Skin of body (tissue), 3 donors: ENCODE measurements at places on chromosomes 4 and X. TPM values are rescaled to one million over a fixed set of nuclear protein-coding genes. Genes with fewer than 3 reads are reported as not detected.

- DNase-seq: no peak
Observed at GRCh38 chrX:132749406-132749805, 209.0 kb downstream of the HS6ST2 start.

GRCh38 chr4:171390626-171391025, 422.6 kb upstream of the GALNTL6 start:
- DNase-seq: peak; percentile 54

GRCh38 chr4:72975488-72975784, 94.1 kb downstream of the COX18 start:
- no peak for DNase-seq

DNA sequence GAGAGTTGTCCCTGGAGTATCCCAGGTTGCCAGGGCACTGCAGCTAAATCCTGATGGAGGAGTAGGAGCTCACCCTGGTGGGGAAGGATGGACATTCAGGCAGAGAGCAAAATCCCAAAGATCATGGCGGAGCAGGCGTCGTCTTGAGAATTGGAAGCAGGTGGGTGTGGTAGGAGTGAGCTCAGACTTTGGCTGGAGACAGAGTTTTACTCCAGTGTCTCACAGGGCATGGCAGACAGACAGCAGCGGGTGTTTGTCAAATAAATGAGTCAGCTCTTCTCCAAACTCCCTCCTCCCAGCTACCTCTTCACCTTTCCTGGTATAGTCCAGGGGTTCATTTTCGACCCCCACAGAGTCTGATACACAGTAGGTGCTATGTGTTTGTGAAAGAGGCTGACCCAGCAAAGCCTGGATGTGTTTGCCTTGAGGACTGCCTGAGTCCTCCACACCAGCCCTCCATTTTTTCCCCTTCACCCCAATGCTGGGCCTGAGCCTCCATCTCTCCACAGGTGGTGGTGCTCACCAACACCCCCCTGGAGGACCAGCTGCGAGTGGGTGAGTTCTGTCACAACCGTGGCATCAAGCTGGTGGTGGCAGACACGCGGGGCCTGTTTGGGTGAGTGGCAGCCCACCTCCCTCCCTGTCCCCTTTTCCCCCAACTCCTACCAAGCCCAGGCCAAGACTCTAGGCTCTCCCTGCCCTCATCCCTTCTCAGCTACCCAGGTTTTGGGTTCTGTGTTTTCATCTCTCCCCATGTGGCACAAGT, 6.9 kb downstream of the UBA1 start:
- DNase-seq: peak; percentile 53

DNA sequence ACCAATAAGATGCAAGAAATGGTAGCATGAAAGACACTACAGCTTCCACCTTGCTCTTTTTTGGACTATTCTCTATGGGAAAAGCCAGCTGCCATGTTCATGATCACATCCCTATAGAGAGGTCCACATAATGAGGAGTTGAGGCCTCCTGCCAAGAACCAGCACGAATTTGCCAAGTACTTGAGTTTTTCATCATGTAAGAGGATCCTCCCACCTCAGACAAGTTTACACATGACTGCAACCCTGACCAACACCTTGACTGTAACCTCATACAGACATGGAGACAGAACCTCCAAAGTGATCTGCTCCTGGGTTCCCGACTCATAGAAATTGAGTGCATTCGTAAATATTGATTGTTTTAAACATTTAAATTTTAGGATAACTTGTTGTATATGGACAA, 135.2 kb upstream of the TSPAN5 start:
- no peak for DNase-seq

GRCh38 chrX:70505451-70505841, 60.8 kb downstream of the DLG3 start:
- no peak for DNase-seq

GRCh38 chrX:87299563-87300160, 217.9 kb upstream of the KLHL4 start:
- no peak for DNase-seq

GRCh38 chrX:128436397-128437103, 384.3 kb upstream of the ACTRT1 start:
- no peak for DNase-seq

DNA sequence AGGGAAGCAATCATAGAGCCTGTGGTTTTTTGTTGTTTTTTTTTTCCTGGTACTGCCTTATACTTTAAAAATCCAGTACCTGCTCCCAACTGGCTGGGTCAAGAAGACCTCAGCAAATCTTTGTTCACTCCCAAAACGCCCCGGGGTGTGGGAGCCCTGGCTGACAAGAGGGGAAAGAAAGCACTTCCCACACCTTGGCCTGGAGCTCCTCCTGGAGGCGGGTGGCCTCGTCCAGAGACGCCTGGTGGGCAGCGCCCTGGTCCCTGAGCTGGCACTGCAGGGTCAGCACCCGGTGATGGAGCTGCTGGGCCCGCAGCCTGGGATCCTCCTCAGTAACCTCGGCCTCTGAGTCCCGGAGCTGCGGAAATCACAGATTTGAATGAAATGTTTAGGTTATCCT, 38.2 kb downstream of the C4orf50 start:
- no peak for DNase-seq

- DNase-seq: no peak
Observed at GRCh38 chr4:8528713-8529112, 51.5 kb upstream of the GPR78 start.

- no peak for DNase-seq
Observed at GRCh38 chr4:40825014-40825838, 75.5 kb downstream of the NSUN7 start.

- DNase-seq: no peak
Observed at GRCh38 chr4:138188406-138189084, 53.6 kb downstream of the SLC7A11 start.

DNA sequence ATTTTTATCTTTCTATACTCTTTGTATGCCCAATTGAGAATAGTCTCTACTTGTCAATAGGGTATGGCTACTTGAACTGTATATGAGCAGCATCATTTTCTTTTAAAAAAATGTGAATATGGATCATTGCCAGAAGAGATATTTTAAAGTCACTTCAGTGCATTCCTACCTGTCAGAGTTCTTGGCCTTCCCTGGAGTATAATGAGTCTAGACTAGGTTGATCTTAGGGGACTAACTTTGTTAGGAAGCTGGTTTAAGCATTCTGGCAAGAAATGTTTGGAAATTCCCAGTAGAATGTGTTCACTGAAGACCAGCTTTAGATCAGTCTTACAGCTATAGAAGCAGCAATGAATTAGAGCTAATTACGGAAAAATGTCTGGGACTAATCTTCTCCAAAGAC, 178.2 kb downstream of the FAT4 start:
- peak; percentile 26 for DNase-seq

DNA sequence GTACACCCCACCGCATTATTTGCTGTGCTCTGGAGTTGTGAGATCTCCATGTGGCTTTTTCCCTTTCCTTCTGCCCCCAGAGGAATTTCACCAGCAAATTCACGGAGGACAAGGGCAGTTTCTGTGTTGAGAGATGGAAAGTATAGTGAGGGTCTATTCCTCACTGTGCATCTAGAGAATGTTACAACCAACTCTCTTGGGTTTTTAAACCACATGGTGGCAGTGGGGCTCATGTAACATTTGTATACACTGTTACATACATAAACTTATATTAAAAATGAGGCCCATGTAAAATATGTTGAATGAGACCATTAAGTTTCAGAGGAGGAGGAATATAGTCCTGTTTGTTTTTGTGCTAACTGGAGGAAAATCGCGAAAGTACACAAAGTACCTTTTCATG, 909 bp upstream of the PRKG2 start:
- no peak for DNase-seq

DNA sequence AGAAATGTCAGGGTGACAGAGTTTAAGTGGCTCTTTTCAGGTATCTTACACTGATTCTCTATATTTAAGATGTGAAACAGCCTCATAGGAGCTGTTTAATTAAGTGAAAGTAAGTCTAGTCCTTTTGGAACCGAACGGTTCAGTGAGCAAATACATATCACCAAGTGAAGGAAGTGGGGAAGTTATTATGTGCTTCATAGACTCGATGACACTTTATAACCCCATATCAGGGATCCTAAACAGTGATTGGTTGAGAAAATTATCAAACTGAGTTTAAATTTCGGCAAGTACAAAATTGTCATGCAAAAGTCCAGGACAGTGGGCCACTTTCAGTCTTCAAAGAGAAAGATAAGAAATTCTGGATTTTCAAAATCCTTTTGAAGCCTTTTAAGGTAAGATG, at the start of gene DSPP:
Gene DSPP, plus strand, starts transcription at position 301 of the 400 bp plus-strand sequence. CDS start 2,380 bp downstream, outside the sequence.
- no peak for DNase-seq

DNA sequence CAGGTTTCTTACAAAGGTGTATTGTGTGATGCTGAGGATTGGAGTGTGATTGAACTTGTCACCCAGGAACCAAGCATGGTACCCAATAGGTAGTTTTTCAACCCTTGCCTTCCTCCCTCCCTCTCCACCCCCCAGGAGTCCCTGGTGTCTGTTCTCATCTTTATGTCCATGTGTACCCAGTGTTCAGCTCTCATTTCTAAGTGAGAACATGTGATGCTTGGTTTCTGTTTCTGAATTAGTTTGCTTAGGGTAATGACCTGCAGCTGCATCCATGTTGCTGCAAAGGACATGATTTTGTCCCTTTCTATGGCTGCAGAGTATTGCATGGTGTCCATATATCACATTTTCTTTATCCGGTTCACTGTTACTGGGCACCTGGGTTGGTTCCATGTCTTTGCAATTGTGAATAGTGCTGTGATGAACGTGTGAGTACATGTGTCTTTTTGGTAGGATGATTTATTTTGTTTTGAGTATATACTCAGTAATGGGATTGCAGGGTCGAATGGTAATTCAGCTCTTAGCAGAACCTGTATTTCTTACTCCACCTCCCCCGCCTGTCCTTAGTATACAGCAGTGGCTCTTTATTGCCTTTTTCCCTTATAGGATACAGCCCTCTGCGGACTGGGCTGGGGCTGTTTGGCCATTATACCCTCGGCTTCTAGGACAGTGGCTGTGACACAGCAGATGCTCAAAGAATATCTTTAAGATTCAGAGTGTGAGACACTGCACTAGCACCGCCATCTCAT, 145.4 kb downstream of the PTTG2 start:
- DNase-seq: no peak

DNA sequence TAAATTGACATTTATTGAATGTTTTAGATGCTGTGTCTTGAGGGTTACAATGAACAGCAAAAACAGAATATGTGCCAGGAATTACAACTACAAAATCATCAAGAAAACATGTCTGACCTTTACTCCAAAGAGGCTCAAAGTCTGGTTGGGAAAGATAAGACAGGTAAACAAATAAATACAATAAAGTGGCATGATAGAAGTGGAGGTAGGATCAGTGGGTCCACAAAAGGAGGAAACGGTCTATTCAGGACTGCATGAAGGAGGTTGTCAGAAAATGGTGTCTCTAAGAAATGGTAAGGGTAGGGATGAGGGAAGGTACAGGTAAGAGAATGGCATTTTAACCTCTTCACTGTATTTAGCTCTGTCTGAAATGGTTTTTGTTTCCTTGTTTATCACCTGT, 3.8 kb downstream of the ARHGEF38 start:
- no peak for DNase-seq

- DNase-seq: no peak
Observed at GRCh38 chr4:53654300-53654758, 63.0 kb upstream of the LNX1 start.

- DNase-seq: no peak
Observed at GRCh38 chr4:163991298-163991865, 496.9 kb downstream of the TMA16 start.

- DNase-seq: no peak
Observed at GRCh38 chrX:77788050-77788449, 2.0 kb upstream of the ATRX start.

GRCh38 chr4:1021386-1022050, 10.1 kb downstream of the FGFRL1 start:
- DNase-seq: no peak

GRCh38 chrX:155880586-155881157, 473 bp upstream of the VAMP7 start:
- no peak for DNase-seq

DNA sequence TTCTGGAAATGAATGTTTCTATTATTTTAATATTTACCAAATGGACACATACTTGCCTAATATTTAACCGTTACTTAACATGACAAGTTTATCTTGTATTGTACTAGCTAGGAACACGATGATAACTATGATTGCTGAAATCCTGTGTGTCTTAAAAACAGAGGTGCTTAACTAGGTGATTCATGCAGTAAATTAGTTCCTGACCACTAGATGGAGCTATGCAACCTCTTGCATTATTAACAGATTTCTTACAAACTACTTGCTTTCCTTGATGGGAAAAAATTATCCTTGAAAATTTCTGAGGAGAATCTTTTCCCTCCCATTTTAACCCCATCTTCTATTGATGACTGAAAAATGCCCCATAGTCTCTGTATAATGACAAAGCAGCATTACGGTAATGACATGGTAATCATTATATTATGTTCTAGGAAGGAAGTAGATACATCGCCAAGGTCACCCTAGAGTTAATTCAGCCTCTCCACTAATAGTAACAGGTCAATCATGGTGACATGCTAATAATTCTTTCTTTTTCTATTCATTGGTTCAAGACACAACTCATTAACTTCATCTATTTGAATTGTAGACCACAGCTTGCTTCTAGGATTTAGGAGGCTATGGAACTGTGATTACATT, 844.2 kb downstream of the RAPGEF2 start:
- DNase-seq: peak; percentile 50

DNA sequence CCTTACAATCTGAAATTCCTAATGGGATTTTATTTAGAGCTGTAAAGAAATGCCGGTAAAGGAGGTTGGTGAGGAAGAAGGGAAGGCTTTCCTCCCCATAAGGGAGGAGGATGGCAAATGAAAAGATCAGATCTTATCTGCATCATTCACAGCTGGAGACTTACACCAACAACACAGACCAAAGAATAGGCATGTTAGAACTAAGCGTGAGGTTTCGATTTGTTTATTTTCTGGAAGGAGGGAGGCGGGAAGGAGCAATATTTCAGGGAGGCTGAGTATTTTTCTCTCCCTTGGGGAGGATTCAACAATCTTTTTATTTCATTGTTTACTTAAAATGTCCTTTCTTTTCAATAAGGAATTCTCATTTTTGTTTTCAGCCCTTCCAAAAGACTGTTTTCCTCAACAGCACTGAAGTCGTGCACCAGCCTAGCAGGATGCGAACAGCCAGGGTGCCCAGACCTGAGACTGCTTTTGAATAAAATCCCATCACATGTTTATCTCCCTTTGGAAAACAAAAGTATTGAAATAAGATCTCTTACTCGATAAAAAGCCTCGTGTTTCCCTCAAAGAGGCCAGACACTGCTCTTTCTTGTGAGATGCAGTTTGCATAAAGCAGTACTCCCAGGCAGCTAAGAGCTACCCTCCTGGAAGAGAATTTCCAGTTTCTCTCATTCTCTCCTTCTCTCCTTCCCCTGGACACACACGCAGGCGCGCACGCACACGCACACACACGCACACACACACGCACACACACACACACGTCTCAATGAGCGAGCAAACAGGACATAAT, 236.1 kb downstream of the MGST2 start:
- peak; percentile 57 for DNase-seq

- DNase-seq: no peak
Observed at GRCh38 chrX:113058634-113059033, 218.0 kb upstream of the AMOT start.

GRCh38 chr4:173509036-173510001, 20.7 kb downstream of the HAND2 start:
- DNase-seq: peak; percentile 19

- no peak for DNase-seq
Observed at GRCh38 chr4:3192827-3193226, 56.1 kb upstream of the MSANTD1 start.

QRFPR gene
- total RNA-seq: 0.89 TPM

GLUD2 gene
- total RNA-seq: 3.3 TPM

CFAP47 gene
- total RNA-seq: 0.10 TPM

CLDN2 gene
- 0.10 TPM for total RNA-seq

PLAC8 gene
- total RNA-seq: 10.5 TPM

MAGEA12 gene
- not detected for total RNA-seq

FAAH2 gene
- 15.8 TPM for total RNA-seq

NR3C2 gene
- 5.2 TPM for total RNA-seq

NKX6-1 gene
- not detected for total RNA-seq

OR13H1 gene
- not detected for total RNA-seq

SORCS2 gene
- total RNA-seq: 5.8 TPM

EIF1AX gene
- 44.1 TPM for total RNA-seq
